Omental fat pad (tissue), 4 donors: ENCODE measurements at places on chromosomes 6 and 20.

DNA sequence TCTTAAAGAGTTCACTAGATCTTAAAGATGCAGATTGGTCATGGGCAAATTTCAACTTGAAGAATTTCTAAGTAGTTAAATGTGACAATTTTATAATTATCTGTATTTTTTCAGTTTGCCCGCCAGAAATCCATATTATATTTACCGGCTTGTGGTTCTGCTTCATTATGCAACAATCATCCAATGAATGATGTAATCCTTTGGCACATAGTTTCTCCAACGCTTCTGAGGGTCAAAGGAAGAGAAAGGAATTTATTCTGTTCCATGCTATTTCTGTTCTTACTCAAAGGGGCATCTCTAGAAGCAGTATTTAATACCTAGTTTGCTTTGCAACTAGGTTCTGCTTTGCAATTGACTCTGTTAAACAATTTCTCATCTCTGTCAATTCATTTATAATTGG, 359.3 kb upstream of the PLCB4 start:
- DNase-seq, result no peak

DNA sequence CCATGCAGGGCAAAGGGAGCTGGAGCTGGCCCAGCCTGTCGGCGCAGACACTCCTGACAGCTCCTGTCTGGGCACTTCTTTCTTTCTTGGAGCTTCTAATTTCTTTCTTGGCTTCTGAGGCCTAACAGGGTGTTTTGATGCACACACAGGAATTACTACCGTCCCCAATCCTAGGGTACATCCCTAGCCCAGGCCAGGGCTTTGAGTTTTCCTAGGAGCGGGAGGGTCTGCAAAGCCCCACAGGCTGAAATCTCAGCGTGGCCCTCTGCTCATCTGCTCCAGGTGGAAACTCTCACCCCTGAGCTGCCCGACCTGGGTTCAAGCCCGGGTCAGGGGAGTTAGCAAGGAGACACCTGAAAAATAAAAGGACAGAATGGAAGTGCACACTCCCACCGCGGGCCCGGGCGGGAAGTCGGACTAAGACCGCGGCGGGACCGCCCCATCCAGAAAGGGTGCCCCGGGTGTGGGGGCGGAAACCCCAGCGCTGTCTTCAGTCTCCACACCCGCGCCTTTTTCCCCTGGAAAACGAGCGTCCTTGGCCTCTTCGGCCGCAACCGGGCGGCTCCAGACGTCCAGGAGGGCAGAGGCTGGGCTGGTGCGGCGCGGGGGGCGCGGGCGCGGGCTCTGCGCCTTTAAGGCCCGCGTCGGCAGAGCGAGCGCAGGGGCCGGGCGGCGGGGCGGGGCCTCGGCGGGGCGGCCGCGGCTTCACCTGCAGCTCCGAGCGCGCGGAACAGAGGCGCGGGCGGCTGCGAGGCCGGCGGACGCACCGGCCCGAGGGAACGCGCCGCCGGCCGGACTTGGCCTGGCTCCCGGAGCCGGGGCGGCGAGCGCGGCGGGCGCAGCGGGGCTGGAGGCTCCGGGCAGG, at the start of gene CDH4:
Gene CDH4 (plus strand): TSS at position 733 of the 865 bp plus-strand sequence.
- no peak for DNase-seq

GRCh38 chr6:44500074-44500473, 112.6 kb downstream of the CDC5L start:
- no peak for DNase-seq

GRCh38 chr20:59014680-59015389, 4.4 kb upstream of the TUBB1 start:
- no peak for DNase-seq

GRCh38 chr6:47452899-47453298, 24.7 kb upstream of the CD2AP start:
- no peak for DNase-seq

GRCh38 chr6:77650098-77650663, 2.7 kb upstream of the MEI4 start:
- no peak for DNase-seq

DNA sequence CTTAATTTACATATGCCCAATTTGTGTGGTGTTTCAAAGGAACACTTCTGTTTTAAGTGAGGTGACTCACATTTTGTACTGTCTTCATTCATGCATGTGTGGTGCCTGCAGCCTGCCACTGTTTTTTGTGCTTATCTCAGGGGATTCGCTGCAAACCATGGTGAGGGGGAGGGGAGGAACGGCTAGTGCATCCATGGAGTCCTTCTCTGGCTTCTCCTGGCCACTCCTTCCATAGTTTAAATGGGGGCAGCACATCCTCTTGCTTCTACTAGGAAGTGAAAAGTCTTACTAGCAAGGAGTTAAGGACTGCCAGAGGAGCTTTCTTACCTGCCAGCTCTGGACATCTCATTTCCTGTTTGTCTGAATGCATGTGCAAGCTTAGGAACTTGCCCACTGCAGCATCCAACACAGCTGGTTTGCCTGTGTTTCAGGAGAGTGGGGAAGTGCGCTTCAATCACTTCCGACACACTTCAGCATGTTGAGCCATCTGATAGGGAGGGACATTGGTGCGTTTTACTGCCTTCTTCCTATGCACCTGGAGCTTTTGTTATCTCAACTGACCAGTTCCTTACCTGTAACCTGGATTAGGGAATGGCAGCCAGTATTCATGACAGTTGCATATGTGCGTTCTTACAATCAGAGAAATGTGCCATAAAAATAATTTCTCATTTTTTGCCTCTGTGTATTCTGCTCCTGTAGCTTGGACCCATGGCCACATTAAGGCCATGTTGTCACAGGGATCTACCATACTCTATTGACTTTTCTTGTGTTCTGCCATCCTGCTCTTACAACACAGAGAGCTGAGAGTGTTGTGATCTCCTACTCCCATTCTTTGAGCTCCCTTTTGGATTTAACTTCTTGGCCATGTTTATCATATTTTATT, 211.3 kb downstream of the ARID1B start:
- DNase-seq, result no peak

GRCh38 chr6:108368431-108369030, 73.7 kb downstream of the AFG1L start:
- DNase-seq, result no peak

- no peak for DNase-seq
Observed at GRCh38 chr6:27136978-27137814, 110.3 kb upstream of the PRSS16 start.

- DNase-seq, result no peak
Observed at GRCh38 chr6:157714153-157714490, 108.9 kb upstream of the SNX9 start.

GRCh38 chr6:54515713-54516112, 207.5 kb downstream of the TINAG start:
- no peak for DNase-seq

- DNase-seq, result no peak
Observed at GRCh38 chr20:21661488-21662055, 43.9 kb upstream of the PAX1 start.

- DNase-seq, result no peak
Observed at GRCh38 chr6:28011722-28012121, 54.7 kb downstream of the OR2B6 start.

- no peak for DNase-seq
Observed at GRCh38 chr6:158043008-158043407, 61.3 kb downstream of the SYNJ2 start.

DNA sequence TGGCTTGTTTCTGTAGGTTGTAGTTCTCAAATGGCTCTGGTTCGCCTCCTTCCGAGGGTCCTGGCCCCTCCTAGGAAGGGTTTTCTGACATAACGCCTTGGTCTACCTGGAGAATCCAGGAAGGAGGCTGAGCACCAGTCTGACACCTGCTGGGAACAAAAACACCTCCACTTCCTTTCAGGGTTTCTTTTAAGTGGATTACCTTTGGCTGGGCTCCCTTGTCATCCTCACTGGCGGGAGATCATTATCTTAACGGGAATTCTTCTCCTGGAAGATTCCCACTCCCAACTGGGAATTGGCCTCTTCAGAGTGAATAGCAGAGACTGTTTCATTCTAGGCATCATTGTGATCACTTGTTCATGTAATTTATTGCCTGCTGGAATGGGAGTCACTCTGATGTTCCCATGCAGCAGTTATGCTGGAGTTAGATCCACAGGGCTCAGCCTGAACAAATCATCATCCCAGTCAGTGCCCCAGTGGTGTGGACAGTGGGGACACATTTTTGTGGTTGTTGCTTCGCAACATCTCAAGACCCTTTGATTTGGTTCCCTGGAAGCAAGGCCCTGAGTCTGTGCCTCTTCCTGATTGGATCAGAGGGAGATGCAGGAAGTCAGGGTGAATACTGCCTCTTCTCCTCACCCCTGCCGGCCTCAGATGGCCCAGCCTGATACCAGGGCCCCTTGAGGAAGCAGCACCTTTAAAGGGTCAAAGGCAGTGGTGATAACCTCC, 49.1 kb downstream of the LYRM2 start:
- no peak for DNase-seq

GRCh38 chr20:50191544-50192363, 1.1 kb downstream of the CEBPB start:
- DNase-seq, result no peak

- DNase-seq, result no peak
Observed at GRCh38 chr20:13174402-13174801, 46.7 kb upstream of the ISM1 start.

DNA sequence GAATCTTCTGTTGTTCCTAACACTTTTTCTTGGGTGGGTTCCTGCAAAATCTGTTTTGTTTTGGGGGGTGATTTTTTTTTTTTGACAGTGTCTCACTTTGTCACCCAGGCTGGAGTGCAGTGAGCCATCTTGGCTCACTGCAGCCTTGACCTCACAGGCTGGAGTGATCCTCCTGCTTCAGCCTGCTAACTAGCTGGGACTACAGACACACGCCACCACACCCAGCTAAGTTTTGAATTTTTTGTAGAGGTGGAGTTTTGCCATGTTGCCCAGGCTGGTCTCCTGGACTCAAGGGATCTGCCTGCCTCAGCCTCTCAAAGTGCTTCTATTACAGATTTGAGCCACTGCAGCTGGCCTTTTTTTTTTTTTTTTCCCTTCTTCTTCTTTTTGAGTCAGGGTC, 60.5 kb upstream of the SNAP91 start:
- DNase-seq, result no peak

- no peak for DNase-seq
Observed at GRCh38 chr6:136985502-136985901, 59.3 kb downstream of the IL20RA start.

- no peak for DNase-seq
Observed at GRCh38 chr6:7215798-7216231, 97.2 kb downstream of the SSR1 start.

DNA sequence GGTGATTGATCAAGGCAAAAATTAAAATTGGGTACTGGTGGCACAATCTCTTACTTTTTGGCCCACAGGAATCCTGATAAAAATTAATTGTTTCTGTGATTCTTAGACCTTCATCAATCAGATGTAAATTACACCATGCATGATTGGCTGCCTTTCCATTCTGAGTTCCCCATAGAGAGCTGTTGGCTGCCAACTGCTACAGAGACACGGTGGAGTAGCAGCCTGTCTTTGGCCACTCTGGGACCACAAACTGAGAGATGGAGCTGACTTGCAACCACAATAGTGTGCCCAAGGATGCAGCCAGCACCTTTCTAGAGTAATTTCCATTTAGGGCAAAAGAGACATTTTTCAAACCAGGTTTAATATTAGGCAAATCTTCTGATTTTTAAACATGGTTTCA, 274.3 kb upstream of the MMS22L start:
- no peak for DNase-seq

DNA sequence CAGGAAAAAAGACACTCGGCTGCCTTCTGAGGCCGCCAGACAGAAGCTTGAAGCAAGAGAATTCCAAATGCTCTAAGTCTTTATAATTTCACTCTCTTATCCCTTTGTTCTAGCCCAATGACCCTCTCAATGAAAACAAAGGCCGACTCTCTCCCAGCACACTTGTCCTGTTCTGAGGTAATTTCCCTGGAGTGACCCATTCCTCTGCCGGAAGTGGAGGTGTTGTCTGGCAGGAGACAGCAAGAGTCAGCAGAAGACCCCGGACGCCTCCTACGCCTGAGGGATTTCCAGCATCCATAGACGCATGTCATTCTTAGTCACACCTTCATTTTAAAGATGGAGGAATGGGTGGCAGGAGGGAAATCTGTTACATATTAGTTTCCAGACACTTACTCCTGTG, 110.3 kb downstream of the SOD2 start:
- no peak for DNase-seq

- no peak for DNase-seq
Observed at GRCh38 chr6:77094821-77095220, 368.5 kb downstream of the HTR1B start.

DNA sequence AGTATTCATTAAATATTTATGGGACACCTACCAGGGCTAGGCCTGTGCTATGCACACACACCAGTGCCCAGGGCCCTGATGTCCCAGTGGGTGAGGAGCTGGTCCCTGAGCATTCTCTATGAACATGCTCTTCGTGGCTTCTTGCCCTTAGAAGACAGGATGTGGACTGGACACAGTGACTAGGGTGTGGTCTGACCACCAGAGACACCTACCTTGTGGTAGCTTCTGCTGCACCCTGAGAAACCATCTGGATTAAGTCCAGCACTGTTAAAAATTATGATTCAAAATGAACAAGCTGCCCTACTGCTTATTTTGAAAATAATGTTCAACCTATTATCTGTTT, 112.9 kb upstream of the RPS6KA2 start:
- no peak for DNase-seq

GRCh38 chr20:7775072-7775471, 165.2 kb downstream of the HAO1 start:
- no peak for DNase-seq

- DNase-seq, result no peak
Observed at GRCh38 chr20:53565254-53565653, 28.4 kb downstream of the ZNF217 start.

GRCh38 chr6:168447282-168447681, 6.3 kb downstream of the SMOC2 start:
- no peak for DNase-seq

DNA sequence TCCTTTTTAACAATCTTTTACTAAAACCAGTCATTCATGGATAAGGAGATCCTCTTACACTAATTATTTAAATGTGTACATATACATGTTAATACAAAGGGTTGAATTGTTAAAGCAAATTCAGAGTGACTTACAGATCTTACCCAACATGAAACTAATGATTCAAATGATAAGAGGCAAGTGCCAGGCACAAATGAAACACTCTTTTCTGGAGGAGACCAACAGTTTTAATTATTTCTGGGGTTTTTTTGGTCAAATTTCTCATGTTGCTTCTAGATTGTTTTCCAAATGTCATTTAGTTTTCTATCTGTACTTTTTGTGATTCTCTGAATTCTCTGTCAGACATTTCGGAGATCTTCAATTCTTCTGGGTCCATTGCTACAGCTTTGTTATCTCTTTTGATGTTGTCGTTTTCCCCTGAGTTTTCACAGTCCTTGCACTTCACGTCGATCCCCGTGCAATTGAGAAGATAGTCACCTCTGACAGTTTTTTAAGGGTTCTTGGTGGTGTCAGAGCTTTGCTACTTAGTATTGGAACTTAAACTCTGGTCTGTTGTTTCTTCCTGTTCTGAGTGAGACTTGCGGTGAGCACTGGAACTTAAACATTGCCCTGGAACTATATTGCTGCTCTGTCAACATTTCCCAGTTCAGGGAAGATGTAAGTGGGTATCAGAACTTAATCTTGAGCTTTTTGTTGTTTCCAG, 23.2 kb downstream of the MAS1 start:
- DNase-seq, result no peak
